ENCODE measurements at places on chromosomes 4 and X. TPM values are rescaled to one million over a fixed set of nuclear protein-coding genes. Genes with fewer than 3 reads are reported as not detected.

GRCh38 chr4:8559524-8560264 is 20.5 kb upstream of the GPR78 start:
- H3K27me3 ChIP-seq: no peaks in the 10 kb centered on the region
- no peaks in the 10 kb centered on the region for H3K4me1 ChIP-seq
- H3K27ac ChIP-seq: no peak overlapping the region
- no peak for DNase-seq
- H3K4me3 ChIP-seq: no peak overlapping the region
- H3K36me3 ChIP-seq: no peaks in the 10 kb centered on the region

Gene ERAS
- total RNA-seq: not detected

- no peaks in the 10 kb centered on the region for H3K4me1 ChIP-seq
- no peak overlapping the region for H3K4me3 ChIP-seq
- H3K36me3 ChIP-seq: no peaks in the 10 kb centered on the region
Measured at GRCh38 chr4:130359542-130359941, 1263.6 kb downstream of the C4orf33 start.

GRCh38 chr4:80386281-80386886 is 50.9 kb downstream of the CFAP299 start:
- H3K4me3 ChIP-seq: no peak overlapping the region
- H3K27me3 ChIP-seq: no peaks in the 10 kb centered on the region
- no peak overlapping the region for H3K27ac ChIP-seq
- no peaks in the 10 kb centered on the region for H3K4me1 ChIP-seq
- no peaks in the 10 kb centered on the region for H3K36me3 ChIP-seq

DNA sequence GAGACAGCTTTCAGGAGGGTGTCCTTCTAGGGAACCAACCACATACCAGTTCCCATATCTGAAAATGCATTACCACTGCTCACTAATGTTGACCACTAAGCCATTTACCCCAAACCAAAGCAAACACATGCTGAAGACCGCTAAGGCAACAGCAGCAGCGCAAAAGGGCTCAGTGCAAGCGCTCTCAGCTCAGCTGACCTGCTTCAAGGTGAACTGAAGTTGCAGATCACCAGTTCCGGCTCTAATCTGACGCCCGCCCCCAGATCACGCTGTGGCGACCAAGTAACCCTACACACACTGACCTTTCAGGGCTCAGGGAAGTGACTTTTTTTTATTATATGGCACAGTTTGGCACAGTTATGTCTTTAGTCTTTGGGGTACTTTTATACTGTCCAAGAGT is 5.8 kb downstream of the MECP2 start:
- peak overlapping the region; percentile 34 for H3K27ac ChIP-seq
- no peaks in the 10 kb centered on the region for H3K27me3 ChIP-seq
- no peak for DNase-seq
- H3K36me3 ChIP-seq: no peaks in the 10 kb centered on the region
- no peak overlapping the region for H3K4me3 ChIP-seq
- peaks cover 68% of the 10 kb centered on the region for H3K4me1 ChIP-seq

- H3K4me3 ChIP-seq: no peak overlapping the region
- H3K36me3 ChIP-seq: no peaks in the 10 kb centered on the region
- no peaks in the 10 kb centered on the region for H3K4me1 ChIP-seq
- no peaks in the 10 kb centered on the region for H3K27me3 ChIP-seq
Measured at GRCh38 chr4:40924096-40924792, 174.5 kb downstream of the NSUN7 start.

DNA sequence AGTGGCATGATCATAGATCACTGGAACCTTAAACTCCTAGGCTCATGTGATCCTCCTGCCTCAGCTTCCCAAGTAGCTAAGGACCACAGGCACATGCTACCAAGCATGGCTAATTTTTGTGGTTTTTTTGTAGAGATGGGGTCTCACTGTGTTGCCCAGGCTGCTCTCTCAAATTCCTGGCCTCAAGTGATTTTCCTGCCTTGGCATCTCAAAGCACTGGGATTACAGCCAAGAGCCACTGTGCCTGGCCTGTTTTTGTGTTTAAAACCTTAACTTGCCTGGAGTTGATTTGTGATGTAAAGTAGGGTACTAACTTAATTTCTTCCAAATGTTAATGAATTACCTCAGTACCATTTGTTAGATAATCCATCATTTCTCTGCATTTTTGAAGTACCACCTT is 22.3 kb downstream of the DLG3 start:
- H3K27me3 ChIP-seq: no peaks in the 10 kb centered on the region
- DNase-seq: no peak
- no peak overlapping the region for H3K27ac ChIP-seq

GRCh38 chrX:47608130-47608810 is 11.4 kb downstream of the SYN1 start:
- H3K27ac ChIP-seq: no peak overlapping the region
- no peak for DNase-seq
- H3K36me3 ChIP-seq: no peaks in the 10 kb centered on the region
- no peaks in the 10 kb centered on the region for H3K4me1 ChIP-seq

GRCh38 chrX:81537723-81538122 is 335.8 kb downstream of the SH3BGRL start:
- DNase-seq: no peak
- H3K4me3 ChIP-seq: no peak overlapping the region
- H3K36me3 ChIP-seq: no peaks in the 10 kb centered on the region

Gene LRBA
- total RNA-seq: 64.5 TPM

- H3K27me3 ChIP-seq: no peaks in the 10 kb centered on the region
- H3K4me1 ChIP-seq: no peaks in the 10 kb centered on the region
Measured at GRCh38 chrX:118675966-118676349, 51.4 kb upstream of the IL13RA1 start.

Gene SPP1
- total RNA-seq: 15.5 TPM

DNA sequence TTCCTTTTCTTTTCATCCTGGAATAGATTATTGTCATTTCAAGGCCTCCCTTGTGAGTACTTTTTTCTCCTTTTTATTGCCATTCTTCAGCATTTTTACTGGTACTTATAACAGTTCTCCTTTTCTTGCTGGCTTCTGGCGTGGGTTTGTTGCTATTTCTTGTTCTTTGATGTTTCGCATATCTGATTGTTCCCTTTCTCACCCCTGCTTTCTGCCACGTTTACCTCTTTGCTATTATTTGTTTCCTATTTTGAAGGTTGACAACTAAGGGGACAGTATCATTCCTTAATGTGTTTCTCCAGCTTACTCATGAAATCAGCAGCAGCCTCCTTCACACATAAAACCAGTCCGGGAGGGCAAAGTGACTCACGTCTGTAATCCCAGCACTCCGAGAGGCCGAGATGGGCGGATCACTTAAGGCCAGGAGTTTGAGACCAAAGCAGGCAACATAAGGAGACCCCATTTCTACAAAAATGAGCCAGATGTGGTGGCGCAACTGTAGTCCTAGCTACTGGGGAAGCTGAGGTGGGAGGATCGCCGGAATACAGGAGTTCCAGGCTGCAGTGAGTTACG is 72.6 kb downstream of the DMD start:
- no peak for DNase-seq
- H3K36me3 ChIP-seq: no peaks in the 10 kb centered on the region
- no peaks in the 10 kb centered on the region for H3K27me3 ChIP-seq

Gene PRR32
- total RNA-seq: not detected

GRCh38 chr4:119977076-119977940 is 89.3 kb downstream of the MAD2L1 start:
- no peak for DNase-seq
- no peaks in the 10 kb centered on the region for H3K36me3 ChIP-seq
- no peaks in the 10 kb centered on the region for H3K27me3 ChIP-seq
- H3K27ac ChIP-seq: no peak overlapping the region

DNA sequence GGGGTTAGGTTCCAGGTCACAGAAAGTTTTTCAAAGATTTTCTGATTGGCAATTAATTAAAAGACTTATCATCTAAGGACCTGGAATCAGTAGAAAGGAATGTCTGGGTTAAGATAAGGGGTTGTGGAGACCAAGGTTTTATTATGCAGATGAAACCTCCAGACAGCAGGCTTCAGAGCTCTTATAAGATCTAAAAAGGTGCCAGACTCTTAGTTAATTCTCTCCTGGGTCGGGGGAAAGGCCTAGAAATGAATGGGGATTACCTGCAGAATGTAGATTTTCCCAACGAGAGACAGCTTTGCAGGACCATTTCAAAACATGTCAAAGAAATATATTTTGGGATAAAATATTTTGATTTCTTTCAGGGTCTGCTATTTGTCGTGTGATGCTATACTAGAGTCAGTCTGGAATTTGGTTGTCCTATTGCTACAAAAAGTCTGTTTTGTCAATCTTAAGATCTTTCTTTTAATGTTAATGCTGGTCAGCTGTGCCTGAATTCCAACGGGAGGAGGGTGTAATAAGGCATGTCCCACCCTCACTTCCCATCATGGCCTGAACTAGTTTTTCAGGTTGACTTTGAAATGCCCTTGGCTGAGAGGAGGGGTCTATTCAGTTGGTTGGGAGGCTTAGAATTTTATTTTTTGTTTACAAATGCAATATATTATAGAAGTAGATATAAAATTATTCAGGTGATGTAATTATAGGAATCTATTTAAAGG is 15.8 kb downstream of the EGF start:
- no peaks in the 10 kb centered on the region for H3K27me3 ChIP-seq
- H3K36me3 ChIP-seq: no peaks in the 10 kb centered on the region
- no peaks in the 10 kb centered on the region for H3K4me1 ChIP-seq
- no peak for DNase-seq
- H3K4me3 ChIP-seq: no peak overlapping the region
- H3K27ac ChIP-seq: no peak overlapping the region

DNA sequence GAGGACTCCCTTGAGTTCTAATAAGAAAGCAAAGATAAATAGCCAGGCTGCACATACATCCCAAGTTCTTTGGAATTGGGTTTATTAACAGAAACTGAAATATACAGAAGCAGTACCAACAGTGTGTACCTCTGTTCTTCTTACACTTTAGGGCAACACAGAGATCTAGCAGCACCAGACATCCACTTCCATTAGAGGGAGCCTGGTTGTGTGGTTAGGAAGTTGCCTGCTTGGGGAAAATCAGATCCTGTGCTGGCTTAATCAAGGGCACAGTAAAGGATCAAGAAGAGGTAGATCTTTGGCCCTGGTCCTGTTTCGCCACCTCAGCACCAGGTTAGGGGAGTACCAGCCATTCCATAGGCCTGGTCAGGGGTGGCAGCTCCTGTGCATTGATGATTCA is 231.1 kb upstream of the ARHGAP24 start:
- no peak overlapping the region for H3K27ac ChIP-seq
- H3K4me3 ChIP-seq: no peak overlapping the region
- H3K4me1 ChIP-seq: no peaks in the 10 kb centered on the region
- no peaks in the 10 kb centered on the region for H3K36me3 ChIP-seq
- DNase-seq: no peak
- H3K27me3 ChIP-seq: no peaks in the 10 kb centered on the region

DNA sequence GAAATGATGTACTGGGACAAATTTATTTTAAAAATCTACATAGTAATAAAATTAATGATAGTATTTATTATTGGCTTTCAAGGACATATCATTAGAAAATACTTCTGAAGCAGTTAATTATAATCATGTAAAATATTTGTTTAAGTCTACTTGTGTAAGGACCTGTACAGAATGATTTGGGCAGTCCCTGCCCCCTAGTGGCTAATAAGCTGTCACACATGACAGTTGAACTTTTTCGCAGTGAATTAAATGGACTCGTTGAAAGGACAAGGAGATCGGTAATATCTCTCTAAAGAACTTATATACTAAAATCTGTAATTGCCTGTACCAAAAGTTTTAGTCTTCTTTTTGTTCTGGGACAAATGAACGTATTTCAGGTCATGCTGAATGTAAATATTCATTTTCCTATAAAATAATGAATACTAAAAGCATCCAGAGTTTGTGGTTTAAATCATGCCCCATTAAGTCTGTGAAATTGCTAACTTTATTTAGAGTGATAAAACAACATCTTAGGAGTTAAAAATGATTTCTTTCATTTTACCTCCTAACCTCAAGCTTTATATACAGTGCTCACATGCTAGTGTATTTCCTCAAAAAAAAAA is 13.6 kb downstream of the EXOC1 start:
- H3K4me3 ChIP-seq: no peak overlapping the region
- H3K27ac ChIP-seq: no peak overlapping the region

GRCh38 chr4:187019896-187020295 is 296.2 kb upstream of the FAT1 start:
- DNase-seq: no peak
- H3K27ac ChIP-seq: no peak overlapping the region
- no peak overlapping the region for H3K4me3 ChIP-seq
- H3K36me3 ChIP-seq: no peaks in the 10 kb centered on the region
- no peaks in the 10 kb centered on the region for H3K27me3 ChIP-seq
- H3K4me1 ChIP-seq: no peaks in the 10 kb centered on the region

- H3K4me3 ChIP-seq: no peak overlapping the region
- H3K36me3 ChIP-seq: no peaks in the 10 kb centered on the region
- H3K27ac ChIP-seq: no peak overlapping the region
- DNase-seq: no peak
Measured at GRCh38 chr4:120830204-120830603, 92.3 kb downstream of the PRDM5 start.

Gene SYN1
- 0.90 TPM for total RNA-seq

GRCh38 chr4:107991945-107992630 is 2.4 kb downstream of the HADH start:
- peaks cover 39% of the 10 kb centered on the region for H3K4me1 ChIP-seq
- no peak overlapping the region for H3K4me3 ChIP-seq
- no peak overlapping the region for H3K27ac ChIP-seq
- H3K27me3 ChIP-seq: no peaks in the 10 kb centered on the region
- DNase-seq: no peak

DNA sequence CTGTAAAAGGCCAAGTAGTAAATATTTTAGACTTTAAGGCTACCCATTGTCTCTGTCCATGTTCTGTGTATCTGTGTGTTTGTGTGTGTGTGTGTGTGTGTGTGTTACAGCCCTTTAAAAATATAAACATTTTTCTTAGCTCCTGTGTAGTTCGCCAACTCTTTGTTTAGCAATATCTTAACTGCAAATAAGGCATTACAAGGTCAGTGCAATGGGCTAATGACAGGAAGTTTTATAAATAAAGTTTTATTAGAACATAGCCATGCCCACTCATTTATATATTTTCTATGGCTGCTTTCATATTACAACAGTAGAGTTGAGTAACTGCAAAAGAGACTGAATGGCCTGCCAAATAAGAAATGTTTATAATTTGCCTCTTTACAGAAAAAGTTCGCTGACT is 5.9 kb upstream of the SLC7A11 start:
- no peak overlapping the region for H3K4me3 ChIP-seq
- no peaks in the 10 kb centered on the region for H3K36me3 ChIP-seq
- DNase-seq: no peak
- no peaks in the 10 kb centered on the region for H3K4me1 ChIP-seq
- H3K27ac ChIP-seq: no peak overlapping the region

DNA sequence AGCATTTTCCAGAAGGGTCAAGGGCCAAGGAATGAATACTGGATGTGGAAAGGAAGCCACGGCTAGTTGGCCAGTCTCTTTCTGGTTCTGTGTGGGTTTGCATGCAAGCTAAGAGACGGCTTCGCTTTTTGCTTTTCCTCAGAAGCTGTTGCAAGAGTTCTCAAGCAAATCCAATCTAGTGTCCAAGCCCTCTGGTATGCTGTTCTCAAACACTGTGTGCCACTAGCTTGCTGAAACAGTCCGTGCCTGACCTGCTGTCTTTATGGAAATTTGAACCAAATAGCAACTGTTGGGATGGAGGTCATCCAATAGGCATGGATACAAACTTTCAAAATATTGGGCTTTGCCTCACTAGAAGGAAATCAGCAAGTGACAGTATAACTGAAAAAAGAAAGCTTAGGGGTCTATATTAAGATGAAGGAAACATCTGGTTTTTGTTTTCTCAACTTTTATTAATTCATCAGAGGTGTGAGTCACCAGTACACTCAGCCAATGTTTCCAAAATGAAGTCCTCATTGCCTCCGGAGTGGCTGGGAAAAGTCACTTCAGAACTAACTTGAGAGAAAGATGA is 70.5 kb downstream of the SLC9A6 start:
- no peaks in the 10 kb centered on the region for H3K27me3 ChIP-seq
- H3K27ac ChIP-seq: no peak overlapping the region
- H3K4me1 ChIP-seq: peaks cover 12% of the 10 kb centered on the region
- no peak for DNase-seq
- no peak overlapping the region for H3K4me3 ChIP-seq

Gene PFKFB1
- 0.35 TPM for total RNA-seq

Gene MAGEA2
- not detected for total RNA-seq
